ENCODE measurements at places on chromosomes 11 and 22.
A peak's percentile ranks its signal among the peaks of the same experiment; 100 is the strongest.

- DNase-seq: no peak
Observed at GRCh38 chr11:125226706-125227105, 62.2 kb downstream of the PKNOX2 start.

DNA sequence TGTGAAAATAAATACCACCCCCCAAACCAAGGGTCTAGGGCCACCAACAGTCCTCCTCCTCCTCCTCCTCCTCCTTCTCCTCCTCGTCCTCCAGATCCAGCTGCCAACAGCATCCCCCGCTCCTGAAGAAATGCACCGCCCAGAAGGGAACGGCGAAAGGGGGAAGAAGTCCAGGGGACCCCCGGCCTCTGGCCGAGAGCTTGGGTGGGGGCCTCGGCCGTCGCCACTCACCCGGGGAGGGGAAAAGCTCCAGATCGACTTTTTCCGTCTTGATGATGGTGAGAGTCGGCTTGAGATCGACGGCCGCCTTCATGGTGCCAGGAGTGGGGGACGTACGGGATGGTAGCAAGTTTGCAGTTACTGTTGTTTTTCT, 65.7 kb downstream of the ETS1 start:
- no peak for DNase-seq

DNA sequence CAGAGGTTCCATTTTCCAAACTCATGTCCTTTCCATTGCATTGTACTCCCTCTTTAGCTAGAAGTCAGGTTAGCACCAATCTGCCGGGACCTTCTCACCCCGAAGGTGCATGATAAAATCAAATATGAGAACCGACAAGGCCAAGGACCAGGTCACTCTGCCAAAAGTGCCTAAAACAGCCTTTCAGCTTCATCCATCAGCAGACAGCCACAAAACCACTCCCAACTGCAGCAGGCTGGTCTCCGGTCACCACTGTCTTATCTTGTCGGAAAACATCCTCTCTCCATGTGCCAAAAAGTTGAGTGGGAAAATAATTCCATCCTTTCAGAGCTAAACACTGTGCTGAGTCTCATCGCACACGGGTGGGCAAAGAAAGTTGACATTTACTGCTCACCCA, 1.4 kb downstream of the PI4KA start:
- no peak for DNase-seq

GRCh38 chr11:131037873-131038272, 121.6 kb upstream of the SNX19 start:
- DNase-seq: no peak

DNA sequence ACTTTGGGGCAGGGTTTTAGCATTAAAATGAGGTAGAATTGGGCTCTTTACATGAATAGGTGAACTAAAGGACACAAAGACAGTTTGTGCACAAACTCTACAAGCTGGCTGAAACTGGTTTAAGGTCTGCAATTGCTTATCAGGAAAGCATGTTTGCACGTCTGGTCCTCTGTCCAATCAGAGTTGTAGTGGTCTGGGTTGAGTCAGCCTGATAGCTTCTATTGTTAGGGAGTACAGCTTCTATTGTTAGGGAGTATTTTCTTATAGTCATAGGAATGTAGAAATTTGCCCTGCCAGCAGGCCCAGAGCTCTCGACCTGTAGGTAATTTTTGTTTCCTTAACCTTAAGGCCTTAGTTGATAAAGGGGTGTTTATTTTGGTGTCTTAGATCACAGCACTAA, 1422.4 kb downstream of the LRRC4C start:
- no peak for DNase-seq

DNA sequence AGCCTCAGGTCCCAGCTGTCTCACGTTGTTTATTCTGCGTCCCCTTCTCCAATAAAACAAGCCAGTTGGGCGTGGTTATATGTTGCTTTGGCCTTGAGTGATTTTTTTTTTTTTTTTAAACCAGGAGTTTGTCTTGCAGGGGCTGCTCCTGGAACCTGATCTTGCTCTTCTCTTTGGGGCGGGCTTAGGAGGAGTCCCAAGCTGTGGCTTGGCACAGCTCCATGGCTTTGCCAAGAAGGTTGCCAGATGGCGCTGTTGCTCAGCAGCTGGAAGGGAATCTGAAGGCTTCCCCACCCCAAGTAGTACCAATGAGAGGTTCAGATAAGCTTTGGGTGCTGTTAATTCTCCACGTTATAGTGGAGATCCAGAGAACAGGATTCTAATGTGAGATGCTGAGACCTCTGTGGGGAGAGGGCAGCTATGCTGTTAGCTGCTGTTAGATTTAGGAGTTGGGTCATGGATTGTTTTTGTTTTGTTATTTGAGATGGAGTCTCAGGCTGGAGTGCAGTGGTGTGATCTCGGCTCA, 2.0 kb upstream of the FERMT3 start:
- peak; percentile 69 for DNase-seq

DNA sequence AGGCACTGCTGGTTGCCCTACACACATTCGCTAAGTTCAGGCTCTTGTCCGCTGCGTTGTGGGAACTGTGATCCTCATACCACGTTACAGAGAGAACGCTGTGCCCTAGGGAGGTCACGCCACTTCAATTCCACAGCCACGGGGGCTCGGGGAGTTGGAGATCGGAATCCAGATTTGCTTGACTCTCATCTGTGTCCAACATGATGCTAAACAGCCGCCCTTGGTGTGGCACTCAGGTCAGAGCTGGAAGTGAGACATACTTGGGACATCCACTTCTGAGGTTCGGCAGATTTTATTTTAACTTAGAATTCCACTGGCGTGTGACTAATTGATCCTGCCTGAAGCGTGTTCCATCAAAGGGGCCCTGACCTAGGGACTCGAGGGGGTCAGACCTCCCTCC, 41.7 kb downstream of the RIBC2 start:
- no peak for DNase-seq

DNA sequence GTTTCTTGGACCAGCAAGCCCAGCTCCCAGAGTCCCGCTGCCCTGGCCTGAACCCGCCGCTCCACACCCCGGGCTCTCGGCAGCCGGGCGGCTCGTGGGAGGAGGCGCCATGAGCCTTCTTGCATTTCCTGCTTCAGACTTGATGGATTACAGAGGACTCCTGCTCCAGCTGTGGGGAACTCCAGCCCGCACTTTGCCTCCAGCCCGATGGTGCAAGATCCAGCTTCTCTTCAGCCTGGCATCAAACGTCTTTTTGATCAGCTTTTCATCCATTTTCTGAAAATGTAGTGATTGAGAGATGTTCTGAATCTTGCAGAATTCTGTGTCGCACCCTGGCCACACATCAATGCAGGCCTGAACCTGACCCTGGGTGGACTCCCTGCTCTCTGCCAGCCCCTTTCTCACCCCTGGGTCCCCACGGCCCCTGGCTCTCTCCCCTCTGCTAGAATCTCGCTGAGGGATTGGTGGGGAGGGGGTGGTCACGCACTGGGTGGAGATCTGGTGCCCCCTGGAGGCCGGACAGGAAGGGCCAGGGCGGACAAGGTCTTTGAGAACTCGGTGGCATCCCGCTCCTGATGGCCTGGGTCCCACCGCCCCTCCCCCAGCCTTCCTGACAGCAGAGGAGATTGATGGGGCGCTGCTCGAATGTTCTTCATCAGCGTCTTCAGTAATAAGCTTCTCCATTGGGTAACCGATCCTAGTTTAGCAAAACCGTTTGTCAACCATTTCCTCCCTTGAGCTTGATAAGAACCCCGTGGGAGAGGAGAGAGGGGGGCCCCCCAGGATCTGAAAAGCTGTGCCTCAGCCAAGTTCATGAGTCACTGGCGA, 12.1 kb upstream of the NFAM1 start:
- peak; percentile 70 for DNase-seq

GRCh38 chr22:21755851-21756284, 20.3 kb upstream of the YPEL1 start:
- no peak for DNase-seq

DNA sequence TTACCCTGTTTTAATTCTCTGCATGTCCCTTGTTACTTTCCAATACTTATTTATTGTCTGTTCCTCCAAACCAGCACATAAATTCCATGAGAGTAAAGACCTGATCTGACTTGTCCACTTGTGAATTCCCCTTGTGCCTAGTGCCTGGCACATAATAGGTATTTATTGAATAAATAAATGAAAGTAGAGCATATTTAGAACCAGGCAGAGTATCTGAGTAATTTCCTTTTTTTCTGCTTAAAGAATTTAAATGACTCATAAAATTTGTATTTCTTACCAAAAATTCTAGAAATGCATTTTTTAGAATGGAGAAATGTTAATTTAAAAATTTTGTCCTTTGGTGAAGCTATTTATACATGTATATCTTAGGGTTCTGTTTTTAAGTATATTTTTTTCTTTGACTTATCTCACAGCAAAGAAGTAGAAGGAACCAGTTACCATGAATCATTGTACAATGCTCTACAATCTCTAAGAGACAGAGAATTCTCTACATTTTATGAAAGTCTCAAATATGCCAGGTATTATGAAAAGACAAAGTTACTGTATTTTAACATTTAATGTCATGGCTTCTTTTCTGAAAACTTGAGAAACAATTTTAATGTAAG, 96.8 kb downstream of the ATM start:
- no peak for DNase-seq

DNA sequence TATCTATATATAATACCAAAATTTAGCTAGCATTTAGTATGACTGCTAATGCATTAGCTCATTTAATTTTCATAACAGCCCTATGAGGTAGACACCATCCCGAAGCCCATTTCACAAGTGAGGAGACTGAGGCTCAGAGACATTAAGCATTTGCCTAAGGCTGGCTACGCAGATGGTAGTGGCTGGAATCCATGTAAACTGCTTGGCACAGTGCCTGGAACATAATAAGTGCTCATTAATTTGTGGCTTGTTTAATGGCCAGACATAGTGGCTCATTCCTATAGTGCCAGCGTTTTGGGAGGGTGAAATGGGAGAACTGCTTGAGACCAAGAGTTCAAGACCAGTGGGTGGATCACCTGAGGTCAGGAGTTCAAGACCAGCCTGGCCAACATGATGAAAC, 17.8 kb upstream of the TP53I11 start:
- no peak for DNase-seq

DNA sequence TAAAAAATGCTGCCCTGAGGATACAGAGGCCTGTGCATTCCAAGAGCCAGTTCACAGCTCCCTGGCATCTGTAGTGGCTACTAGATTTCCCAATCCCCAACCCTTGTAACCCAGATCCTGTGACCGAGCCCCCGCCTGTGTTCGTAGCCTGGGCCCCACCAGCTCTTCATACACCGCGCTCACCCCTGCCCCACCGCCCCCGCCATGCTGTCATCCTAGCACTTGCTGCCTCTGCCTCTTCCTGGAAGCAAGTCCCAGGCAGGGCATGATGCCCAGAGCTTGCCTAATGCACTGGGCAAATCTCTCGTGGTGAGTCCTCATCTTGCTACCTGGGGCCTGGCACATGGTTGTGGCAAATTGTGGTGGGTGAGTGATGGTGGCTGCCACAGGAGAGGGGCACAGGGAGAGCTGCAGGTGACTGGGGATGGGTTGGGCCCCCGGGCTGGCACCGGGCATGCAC, 7.1 kb downstream of the MGAT3 start:
- no peak for DNase-seq

GRCh38 chr11:45936511-45937054, 14.1 kb downstream of the LARGE2 start:
- DNase-seq: no peak

- peak; percentile 38 for DNase-seq
Observed at GRCh38 chr11:113994077-113994954, 19.4 kb downstream of the HTR3A start.

DNA sequence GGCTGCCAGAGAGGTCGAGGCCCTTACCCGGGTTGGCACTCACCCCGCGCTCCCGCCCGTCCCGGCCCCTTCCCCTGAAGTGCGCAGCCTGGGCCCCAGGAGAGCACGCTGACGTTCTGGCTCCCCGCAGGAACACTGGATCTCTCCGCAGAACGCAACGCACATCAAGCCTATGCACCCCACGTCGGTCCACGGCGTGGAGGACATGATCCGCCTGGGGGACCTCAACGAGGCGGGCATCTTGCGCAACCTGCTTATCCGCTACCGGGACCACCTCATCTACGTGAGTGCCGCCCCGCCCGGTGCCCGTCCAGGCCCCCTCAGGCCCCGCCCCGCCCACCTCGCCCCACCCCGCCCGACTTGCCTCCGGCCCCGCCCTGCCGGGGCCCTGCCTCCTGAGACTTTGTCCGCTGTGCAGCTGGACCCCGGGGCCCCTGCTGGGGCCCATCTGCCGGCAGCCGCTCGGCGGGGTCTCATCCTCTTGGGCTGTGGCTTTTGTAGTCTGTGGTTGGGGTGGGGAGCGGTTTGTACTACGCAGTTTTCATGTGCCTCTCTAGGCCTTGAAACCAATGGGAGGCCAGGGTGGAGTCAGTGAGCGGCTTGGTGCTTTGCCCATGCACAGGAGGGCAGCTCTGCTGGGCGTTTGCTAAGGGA, 19.7 kb downstream of the MYO7A start:
- DNase-seq: peak; percentile 89

DNA sequence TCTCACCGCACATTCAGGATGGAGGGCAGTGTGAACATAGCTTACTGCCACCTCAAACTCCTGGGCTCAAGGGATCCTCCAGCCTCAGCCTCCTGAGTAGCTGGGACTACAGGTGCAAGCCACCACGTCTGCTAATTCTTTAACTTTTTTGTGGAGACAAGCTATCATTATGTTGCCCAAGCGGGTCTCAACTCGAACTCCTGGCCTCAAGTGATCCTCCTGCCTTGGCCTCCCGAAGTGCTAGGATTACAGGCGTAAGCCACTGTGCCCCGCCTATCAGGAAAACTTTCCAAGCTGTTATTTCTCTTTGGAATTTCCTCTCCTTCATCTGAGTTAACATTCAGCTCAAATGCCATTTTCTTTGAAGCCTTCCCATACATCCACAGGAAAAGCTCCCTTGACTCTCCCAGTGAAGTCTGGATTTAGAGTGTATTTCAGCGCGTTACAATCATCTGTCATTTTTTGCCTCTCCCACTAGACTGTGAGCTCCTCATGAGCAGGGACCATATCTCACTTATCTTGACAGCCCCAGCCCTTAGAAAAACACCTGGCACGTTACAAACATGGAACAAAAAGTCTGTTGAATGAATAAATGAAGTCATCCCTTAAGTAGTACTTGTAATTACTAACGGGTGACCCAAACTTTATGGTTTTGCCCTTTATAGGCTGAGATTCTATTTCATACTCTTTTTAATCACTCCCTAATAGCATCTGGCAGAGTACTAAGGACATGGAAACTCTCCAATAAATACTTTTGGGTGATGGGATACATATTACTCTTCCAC, 2.2 kb downstream of the MRTFA start:
- DNase-seq: no peak
